ENCODE measurements at places on chromosomes 2 and 18. TPM values are rescaled to one million over a fixed set of nuclear protein-coding genes. Genes with fewer than 3 reads are reported as not detected.

Gene HOXD13
- not detected for total RNA-seq

Gene NR4A2
- total RNA-seq = 0.17 TPM

Gene MYL1
- total RNA-seq = not detected

Gene SOX11
- total RNA-seq = 2.1 TPM

Gene PID1
- 8.2 TPM for total RNA-seq

Gene ABHD1
- total RNA-seq = 0.26 TPM

Gene CACNB4
- total RNA-seq = 2.1 TPM

Gene LGALSL
- 3.1 TPM for total RNA-seq
